Kidney epithelial cell (primary cell): ENCODE measurements at places on chromosomes 6 and 20.
A peak's percentile ranks its signal among the peaks of the same experiment; 100 is the strongest.

DNA sequence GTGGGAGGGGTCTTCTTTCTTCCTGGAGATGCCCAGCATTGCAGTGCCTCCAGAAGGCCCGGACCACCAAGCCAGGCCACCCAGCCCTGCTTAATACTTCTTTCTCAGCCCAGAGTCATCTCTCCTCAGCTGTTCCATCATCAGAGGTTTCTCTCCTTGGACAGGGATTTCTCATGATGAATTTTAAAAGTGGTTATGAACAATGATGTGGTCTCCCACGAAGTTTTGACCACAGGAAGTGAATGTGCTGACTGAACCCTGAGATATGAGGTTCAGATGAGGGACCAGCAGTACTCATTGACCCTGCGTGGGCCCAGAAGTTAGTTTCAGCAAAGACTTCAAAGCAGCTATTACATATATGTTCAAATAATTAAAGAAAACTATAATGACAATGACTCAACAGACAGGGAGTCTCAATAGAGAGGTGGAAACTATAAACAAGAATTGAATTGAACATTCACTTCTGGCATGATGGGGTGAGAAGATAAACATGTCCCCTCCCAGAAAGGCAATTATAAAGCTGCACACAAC lies 114.5 kb upstream of the SLC22A16 start:
- no peak for DNase-seq

GRCh38 chr6:115570331-115570730 lies 490.4 kb downstream of the FRK start:
- no peak for DNase-seq

DNA sequence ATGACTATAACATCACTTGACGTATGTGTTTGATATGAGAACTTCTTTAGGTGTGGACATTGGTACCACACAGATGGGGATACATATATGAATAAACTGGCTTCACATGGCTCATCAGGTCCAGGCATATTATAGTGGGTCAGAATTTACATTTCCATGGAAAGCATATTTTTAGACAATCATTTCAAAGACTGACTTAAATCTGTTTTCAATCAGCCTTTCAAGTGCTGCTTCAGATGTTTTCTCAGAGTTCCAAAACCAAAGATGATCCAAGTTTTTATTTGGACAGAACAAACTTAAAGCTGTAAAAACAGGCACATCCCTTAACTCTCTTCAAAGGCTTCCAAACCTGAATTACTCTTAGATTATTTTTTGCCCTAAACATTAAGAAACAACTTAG lies 88.1 kb downstream of the PRSS35 start:
- no peak for DNase-seq

GRCh38 chr6:146361128-146361924 lies 182.3 kb upstream of the RAB32 start:
- DNase-seq: no peak

- DNase-seq: no peak
These were observed 40.0 kb upstream of the CD2AP start for GRCh38 chr6:47437592-47437991.

DNA sequence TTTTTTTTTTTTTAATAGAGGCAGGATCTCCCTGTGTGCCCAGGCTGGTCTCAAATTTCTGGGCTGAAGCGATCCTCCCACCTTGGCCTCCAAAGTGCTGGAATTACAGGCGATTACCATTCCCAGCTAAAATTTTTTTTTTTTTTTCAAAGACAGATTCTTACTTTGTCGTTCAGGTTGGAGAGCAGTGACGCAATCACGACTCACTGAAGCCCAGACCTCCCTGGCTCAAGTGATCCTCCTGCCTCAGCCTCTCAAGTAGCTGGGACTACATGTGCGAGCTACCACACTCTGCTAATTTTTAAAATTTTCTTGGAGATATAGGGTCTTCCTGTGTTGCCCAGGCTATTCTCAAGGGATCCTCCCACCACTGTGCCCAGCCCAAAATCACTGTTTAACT lies 58.0 kb upstream of the MYO6 start:
- DNase-seq: no peak

DNA sequence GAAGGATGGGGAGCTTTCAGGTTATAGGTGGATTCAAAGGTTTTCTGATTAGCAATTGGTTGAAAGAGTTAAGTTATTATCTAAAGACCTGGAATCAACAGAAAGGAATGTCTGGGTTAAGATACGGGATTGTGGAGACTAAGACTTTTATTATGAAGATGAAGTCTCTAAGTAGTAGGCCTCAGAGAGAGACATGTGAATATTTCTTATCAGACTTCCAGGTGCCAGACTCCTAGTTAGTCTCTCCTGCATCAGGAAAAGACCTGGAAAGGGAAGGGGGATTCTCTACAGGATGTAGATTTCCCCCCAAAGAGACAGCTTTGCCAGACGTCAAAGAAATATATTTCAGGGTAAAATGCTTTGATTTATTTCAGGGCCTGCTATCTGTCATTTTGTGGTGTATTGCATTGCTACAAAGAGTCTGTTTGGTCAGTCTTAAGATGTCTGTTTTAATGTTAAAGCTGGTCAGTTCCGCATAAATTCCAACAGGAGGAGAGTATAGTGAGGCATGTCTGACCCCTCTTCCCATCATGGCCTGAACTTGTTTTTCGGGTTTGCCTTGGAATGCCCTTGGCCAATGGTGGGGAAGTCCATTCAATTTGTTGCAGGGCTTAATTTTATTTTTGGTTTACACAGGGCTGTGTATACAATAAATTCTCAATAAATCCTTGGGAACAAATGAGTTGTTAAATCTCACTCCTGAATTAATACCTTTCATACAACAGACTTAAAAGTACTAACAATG lies 103.4 kb upstream of the RALGAPA2 start:
- no peak for DNase-seq

GRCh38 chr6:49787176-49787575 lies at the start of gene PGK2:
PGK2 (minus strand) TSS chr6:49787285; CDS start chr6:49787187, 98 bp downstream.
- no peak for DNase-seq

- DNase-seq: no peak
These were observed 6.3 kb upstream of the CSNK2A1 start for GRCh38 chr20:549722-550496.

DNA sequence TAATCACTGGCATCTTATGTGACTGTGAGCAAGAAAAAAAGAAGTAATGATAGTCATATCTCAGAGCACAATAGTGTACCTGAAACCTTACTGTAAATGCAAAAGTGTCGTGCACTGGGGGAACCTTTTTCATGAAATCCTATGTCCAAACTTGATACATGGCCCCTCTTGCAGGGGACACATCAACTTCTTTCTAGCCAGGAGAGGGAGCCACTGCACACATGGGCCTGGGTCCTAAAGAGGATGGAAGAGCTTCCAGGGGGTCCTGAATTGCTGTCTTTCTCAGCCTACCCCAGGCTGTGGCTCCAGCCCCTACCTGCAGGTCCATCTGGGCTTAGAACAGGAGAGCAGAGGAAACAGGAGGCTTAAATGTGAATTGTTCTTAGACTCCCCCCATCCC lies 165.7 kb downstream of the SOD2 start:
- no peak for DNase-seq

- DNase-seq: no peak
These were observed 7.3 kb downstream of the NPBWR2 start for GRCh38 chr20:64099880-64100565.

- no peak for DNase-seq
These were observed 89.3 kb downstream of the TSHZ2 start for GRCh38 chr20:53061192-53062108.

DNA sequence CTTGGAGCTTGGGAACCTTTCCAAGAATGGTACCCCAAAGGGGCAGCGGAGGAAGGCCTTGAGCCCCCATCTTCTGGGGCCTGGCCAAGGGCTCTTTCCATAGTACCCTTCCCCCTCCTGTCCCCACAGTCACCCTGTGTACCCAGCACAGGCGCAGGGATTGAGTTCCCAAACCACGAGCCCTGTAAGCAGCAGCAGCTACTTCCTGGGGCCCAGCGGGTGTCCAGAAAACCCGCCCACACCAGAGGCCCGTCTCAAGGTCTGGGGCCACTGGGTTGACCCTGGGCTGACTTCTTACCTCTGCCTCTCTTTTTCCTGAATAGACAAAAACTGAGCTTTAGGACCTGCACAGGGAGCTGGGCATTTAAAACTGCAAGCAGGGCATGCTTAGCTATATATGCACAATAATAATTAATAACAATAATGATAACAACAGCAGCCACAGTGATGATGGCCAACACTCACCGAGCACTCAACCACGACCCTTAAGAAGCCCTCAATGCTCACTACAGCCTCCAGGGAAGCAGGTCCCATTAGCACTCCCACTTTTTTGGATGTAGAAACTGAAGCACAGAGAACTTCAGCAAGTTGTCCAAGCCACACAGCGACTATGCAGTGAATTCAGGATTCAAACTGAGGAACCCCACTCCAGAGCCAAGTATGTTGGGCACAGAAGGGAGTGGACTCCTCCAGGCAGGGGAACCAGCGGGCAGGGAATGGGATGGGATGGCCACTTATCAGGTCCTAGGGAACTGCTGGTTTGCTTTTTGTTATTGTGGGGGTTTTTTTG lies 14.5 kb downstream of the NOL4L start:
- no peak for DNase-seq

- DNase-seq: no peak
These were observed 24.0 kb downstream of the SDCBP2 start for GRCh38 chr20:1304710-1305515.

DNA sequence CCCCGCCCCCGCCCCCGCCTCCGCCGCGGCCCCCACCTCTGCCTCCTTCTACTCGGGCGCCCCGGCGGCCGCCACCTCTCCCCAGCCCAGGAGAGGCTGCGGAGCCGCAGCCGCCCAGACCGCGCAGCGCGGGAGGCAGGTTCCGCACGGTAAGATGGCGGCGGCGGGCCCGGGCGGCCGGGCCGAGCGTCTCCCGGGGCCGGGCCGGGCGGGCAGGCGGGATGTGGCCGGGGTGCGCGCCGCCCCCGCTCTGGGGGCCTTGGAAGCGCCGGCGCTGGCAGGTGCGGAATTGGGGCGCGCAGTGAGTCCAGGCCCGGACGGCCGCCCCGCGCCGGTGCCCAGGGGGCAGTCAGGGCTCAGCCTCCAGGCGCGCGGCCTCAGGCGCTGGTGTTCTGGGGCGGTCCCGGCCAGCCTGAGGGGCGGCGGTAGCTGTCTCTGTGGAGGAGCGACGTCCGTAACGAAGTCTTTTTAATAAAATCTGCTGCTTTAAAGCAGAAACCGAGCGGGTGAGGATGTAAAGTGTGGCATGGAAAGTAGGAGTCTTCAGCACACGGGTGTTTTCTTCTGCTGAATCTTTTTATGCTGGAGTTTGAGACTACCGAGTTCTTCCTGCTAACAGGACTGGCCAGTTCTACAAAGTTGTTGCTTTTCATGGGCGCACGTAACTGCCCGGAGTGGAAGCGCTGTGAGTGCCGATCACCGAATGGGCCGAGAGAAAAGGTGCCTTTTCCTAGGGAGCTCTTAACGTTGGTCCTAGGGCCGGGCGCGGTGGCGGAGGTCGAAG lies at the start of gene GID8:
Gene GID8 (plus strand): TSS at position 43 of the 784 bp plus-strand sequence. CDS start 3,356 bp downstream, outside the sequence.
- DNase-seq: no peak

GRCh38 chr6:133906050-133906449 lies 17.1 kb downstream of the TCF21 start:
- DNase-seq: no peak

DNA sequence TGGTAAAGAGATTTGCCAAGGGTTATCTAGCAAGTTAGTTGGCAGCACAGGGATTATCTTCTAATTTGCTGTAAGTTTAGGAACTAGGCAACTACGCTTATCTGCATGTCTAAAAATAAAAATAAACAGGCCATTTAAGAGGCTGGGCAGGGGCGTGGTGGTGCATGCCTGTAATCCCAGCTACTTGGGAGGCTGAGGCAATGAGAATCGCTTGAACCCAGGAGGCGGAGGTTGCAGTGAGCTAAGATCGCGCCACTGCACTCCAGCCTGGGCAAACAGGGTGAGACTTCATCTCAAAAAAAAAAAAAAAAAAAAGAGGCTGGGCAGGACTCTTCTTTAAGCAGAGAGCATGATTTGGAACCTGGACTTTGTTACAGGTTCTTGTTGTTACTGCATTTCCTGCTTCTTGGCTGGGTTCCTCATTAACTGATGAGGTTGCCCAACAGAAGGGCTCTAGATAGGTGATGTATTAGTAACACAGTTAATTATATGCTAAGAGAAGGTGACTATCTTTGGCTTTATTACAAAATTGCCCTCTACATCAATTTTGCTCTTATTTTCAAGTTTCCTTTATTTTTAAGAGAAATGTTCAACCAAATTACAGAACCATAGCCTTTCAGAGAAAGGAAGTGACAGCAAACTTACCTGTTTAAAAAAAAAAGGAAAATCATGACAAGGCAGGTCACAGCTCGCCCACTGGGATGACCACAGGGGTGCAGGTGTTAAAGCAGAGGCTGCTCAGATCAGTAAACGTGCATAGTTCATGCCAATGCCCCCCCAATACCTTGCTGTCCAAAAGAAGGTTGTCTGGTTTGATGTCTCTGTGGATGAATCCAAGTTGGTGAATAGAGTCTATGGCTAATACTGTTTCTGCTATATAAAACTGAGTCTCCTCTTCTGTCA lies 32.5 kb downstream of the STK38 start:
- DNase-seq: peak; percentile 21

- no peak for DNase-seq
These were observed 123.3 kb downstream of the PXDC1 start for GRCh38 chr6:3627956-3628835.

- no peak for DNase-seq
These were observed 71.7 kb downstream of the FOXO3 start for GRCh38 chr6:108632441-108632840.

DNA sequence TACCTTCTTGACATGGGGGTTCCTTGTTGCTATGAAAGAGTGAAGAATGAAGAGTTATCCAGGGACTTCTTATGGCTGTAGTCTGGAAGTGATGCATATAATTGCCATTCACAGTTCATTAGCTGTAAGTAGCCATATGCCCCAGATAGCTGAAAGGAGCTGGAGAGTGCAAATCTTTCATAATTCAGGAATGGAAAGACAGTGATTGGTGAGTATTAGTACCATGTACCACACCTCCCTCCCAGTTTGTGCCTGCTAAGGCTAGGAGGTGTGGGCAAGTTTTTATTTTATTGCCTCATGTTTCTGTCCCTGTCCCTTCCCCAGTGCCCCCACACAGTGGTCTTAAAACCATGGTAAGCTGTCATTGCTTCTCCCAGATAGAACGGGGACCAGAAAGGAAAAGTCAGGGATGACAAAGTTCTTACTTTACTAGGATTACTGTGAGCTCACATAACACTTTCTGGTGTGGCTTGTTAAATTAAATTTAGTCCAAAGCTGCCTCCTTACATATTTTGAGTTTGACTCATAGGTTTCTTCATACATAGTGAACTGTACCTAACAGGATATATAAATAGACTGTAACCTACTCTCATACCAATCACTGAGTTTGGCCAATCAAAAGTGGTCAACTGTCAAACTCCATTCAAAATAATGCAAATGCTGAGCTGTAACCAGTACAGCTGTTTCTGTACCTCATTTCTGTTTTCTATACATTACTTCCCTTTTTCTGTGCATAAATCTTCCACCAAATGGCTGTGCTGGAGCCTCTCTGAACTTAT lies 119.4 kb downstream of the RFPL4B start:
- no peak for DNase-seq

- no peak for DNase-seq
These were observed 26.8 kb upstream of the NRSN1 start for GRCh38 chr6:24099181-24099580.
